ENCODE measurements at places on chromosomes 5 and 9.

DNA sequence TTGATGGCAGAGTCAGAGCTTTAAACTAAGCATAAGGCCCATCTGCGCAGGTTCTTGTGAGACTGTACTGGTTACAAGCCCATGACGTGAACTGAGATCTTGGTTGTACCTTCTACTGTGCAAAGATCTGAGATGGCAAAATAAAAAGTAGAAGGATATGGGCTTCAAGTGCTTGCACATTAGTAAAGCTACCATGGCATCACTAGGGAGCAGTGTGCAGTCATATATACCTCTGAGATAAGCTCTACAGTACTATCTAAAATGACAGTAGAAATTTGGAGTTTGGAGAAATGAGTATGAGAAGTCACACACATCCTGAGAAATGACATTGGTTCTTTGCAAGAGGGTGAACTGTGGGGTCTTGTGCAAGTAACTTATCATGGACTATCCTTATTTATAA, 408.2 kb upstream of the PRR16 start:
- no peak for DNase-seq

DNA sequence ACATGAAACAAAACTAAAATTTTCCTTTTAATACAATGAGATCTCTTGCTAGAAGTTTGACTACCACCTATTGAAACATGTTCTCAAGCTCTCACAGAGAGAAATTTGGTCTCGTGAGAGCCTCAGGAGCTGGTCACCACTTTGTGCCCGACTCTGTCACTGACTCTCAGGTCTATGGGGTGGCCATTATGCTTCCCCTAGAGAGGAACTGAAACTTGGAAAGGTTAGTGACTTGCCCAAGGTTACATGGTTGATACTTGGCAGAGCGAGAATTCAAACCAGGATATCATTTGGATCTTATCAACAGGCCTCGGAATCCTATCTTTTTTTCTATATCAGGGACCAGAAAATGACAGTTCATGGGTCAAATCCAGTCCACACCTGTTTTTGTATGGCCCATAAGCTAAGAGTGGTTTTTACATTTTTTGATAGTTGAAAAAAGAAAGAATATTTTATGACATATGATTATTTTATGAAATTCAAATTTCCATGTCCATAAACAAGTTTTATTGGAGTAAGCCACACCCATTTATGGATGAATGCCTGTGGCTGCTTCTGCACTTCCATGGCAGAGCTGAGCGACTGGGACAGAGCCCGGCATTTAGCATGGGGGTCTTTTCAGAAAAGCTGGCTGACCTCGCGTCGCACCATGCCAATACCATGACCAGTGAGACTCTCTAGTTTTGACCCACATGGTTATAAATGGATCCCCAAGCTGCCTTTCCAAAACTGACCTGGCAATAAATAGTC, 44.8 kb upstream of the EQTN start:
- no peak for DNase-seq

DNA sequence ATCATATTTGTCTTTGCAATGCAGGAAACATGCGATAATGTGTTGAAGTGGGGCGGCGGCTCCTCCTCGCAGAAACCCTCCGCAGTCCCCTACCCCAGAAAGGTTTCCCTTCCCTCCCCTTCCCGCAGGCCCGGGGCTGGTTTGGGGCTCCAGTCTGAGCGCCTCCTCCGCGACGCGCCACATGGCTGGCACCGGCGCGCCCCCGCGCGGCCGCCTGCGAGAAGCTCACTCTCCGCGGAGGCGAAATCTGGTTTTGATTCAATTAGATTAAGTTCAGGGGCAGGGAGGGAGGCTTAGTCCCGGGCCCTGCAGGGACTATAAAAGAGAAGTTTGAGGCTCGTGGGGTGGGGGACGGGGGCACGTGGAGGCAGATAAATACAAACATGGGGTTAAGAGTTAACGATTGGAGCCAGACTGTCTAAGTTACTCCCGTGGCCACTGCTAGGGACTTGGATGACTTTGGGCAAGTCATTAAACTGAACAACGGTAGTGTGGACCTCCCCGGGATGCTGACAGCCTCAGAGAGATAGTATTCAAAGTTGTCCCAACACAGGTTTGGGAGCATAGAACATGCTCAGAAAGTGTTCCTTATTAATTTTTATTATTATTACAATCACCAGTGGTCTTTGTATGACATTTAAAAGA, 69.4 kb downstream of the MSX2 start:
- DNase-seq = no peak

- no peak for DNase-seq
Measured at GRCh38 chr9:93532141-93532540, 44.2 kb upstream of the PHF2 start.

GRCh38 chr5:135555530-135555929, 19.8 kb upstream of the NEUROG1 start:
- no peak for DNase-seq

Data from chondrocyte (in vitro differentiated cells).